GM18507 (cell line): ENCODE measurements at places on chromosomes 4 and X.

- no peak for DNase-seq
These were observed 16.5 kb upstream of the PDCL2 start for GRCh38 chr4:55608591-55608990.

DNA sequence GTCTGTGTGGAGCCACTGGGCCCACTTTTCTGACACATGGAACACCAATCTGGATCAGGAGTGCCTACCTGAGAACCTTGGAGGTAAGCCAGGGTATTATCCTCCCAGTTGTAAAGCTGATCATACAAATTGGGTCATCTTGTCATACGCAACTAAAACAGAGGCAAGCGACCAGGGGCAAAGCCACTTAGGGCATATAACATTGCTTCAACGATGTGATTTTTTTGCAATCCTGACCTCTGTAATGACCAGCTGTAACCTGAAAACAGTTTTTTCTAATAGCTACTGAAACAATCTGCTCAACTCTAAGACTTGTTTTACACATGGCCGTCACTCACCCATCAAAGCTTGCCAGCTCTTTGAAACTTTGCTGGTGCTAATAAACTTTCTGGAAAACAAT, 261.5 kb upstream of the AGTR2 start:
- no peak for DNase-seq

GRCh38 chr4:26905172-26905571, 44.5 kb downstream of the STIM2 start:
- DNase-seq = no peak

DNA sequence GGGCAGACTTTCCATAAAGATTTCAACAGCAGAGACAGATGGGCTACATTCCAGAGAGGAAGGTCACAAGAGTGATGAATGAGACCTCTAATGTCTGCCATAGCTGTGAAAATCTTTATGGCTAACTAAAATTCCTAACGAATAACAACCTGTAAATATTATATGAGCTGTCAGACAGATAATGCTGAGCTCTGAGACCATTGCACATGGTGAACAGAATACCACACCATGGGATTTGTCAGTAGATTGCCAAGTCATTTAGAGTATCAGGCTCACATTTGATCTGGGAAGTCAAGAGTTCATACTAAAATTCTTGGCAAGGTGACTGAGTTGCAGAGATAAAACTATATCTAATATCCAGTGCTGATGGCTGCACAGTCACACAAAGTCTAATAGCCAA, 259.2 kb upstream of the FTHL17 start:
- DNase-seq = no peak

DNA sequence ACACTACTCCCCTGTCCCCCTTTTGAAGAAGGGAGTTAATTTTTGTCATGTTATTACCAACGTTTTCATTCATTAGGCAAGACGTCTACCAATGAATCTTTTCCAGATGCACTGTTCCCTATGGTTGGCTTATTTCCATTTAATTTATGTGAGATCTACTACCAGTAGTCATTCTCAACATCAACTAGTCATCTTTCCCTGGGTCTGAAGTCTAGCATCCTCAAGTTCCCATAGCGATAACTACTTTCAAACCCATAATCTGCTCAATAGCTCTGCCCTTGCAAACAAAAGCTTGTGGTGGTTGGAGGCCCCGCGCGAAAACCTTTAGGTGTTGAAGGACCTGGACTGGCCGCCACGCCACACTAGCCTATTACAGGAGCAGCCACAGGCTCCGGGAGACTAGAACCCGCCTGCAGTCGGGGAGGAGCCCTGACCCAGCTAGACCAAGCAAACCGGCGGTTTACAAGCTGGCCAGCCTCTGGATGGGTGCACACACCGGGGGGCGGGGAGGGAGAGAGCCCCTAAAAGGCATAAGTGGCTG, 746 bp downstream of the PPAT start:
- peak; percentile 18 for DNase-seq
